Vagina (tissue), 2 donors: ENCODE measurements at places on chromosomes 1 and 21. TPM values are rescaled to one million over a fixed set of nuclear protein-coding genes. Genes with fewer than 3 reads are reported as not detected.

The CD1B gene
- total RNA-seq = not detected

GRCh38 chr1:192538407-192539296 lies 36.9 kb upstream of the RGS1 start:
- no peak for DNase-seq

GRCh38 chr1:13619909-13620308 lies 36.3 kb downstream of the PDPN start:
- DNase-seq = no peak

The GBP7 gene
- total RNA-seq = not detected

DNA sequence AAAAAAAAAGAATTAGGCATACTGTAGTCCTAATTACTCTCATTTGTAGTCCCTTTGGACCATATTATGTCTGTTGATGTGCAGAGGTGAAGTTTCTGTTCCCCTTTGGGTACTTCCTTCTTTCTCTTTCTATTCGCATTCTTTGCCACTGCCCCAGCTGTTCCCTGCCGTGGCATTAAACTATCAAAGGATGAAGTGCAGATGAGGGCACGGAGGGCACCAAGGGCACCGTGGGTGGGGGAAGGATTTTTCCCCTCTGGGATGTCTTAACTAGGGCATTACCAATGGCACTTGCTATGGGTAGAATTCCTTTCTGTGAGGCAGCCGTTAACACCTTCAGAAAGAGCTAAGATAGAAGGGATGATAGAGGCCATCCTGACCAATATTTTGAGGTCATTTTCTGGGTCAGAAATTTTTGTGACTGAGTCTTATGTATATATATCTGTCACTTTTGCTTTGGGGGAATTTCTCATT lies 4.9 kb upstream of the MAPKAPK2 start:
- no peak for DNase-seq

- DNase-seq = no peak
Measured at GRCh38 chr1:8158995-8159394, 132.9 kb upstream of the ERRFI1 start.

The ARHGEF16 gene
- total RNA-seq = 6.4 TPM

GRCh38 chr1:59384443-59384842 lies 87.5 kb downstream of the FGGY start:
- DNase-seq = no peak

GRCh38 chr21:38140207-38140903 lies 116.4 kb upstream of the KCNJ15 start:
- no peak for DNase-seq

DNA sequence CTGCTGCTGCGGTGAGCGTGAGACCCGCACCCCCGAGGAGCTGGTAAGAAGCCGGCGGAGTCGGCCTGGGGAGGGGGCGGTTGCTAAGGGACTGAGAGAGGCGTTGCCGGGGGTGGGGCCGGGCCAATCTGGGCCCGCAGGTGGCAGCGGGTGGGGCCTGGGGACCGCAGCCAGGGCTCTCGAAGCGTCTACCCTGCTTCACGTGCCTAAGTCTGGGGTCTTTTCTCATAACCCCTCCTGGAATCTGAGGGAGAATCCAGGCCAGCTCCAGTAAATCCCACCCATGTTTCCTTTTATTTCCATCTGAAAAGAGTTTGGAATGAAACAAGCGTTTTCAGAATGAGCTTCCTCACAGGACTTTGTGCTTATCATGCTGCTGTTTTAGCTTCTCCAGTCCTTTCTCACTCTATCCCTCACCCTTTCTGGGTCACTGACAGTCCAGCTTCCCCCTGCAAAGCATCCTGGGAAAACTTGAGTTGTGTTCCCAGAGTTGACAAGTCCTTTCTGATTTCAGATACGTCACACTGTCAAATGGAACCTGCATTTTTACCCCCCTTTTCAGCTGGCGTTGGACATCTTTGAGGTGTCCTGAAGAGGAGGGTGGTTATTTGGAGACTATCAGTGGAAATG lies 431 bp downstream of the CLCN6 start:
- no peak for DNase-seq

The PROK1 gene
- 7.4 TPM for total RNA-seq

The LMOD1 gene
- 107 TPM for total RNA-seq
